Activated CD8-positive, alpha-beta T cell treated with anti-CD3 and anti-CD28 coated beads for 36 hours (primary cell): ENCODE measurements at places on chromosomes 16 and 17. TPM values are rescaled to one million over a fixed set of nuclear protein-coding genes. Genes with fewer than 3 reads are reported as not detected.

DNA sequence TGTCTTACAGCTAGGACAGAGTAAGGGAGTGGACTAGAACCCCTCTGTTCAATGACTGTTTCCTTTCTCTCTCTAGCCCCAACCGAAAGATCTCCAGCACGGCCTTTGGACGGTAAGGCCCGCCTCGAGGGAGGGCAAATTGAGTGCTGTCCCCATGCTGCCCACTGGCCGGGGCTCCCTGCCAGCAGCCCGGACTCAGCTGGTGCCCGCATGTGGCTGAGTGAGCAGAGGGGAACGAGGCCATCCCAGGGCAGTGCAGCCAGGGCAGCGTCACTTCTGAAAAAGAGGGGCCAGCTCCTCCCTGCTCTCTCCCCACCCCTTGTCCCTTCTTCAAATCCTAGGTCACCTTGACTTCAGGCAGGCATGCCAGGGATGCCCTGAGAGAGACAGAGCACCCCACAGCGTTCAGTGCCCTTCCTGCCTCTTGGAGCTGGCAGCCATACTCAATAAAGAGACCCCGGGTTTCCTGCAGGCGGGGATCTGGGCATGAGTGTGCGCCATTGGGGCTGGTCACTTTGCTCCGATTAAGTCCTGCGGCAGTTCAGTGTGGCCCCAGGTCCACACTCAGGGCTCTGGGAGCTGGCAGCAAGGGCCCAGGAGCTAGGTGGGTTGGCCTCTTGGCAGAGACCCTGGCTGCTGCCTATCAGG lies 130.9 kb downstream of the RAB11FIP4 start:
- H3K4me3 ChIP-seq, result no peak overlapping the region
- no peaks in the 10 kb centered on the region for H3K27me3 ChIP-seq
- peak overlapping the region; percentile 20 for H3K27ac ChIP-seq
- peaks cover 4% of the 10 kb centered on the region for H3K4me1 ChIP-seq
- peaks cover 24% of the 10 kb centered on the region for H3K36me3 ChIP-seq
- no peak for DNase-seq

DNA sequence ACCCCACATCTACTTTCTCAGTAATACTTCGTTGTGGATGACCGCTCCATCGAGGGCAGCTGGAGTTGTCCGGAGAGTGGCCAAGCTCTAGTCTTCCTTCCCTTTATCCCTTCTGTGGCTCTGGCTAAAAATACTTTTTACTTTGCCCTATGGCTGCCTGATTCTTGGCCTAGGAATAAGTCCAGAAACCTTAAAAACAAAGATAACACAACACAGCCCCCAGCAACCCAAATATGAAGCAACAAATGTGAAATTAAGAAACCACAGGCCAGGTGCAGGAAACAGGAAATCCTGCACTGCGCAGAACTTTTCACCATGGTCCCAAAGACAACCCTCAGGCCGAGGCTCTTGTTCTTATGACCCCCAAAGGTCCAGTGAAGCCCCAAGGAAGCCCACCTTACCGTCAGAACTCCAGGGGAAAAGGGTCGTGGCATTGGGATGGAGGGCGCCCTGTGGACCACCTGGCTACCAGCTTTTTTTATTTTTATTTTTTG lies 26.0 kb downstream of the TK2 start:
- H3K4me3 ChIP-seq, result peak overlapping the region; percentile 53
- H3K4me1 ChIP-seq, result peaks cover 62% of the 10 kb centered on the region
- no peaks in the 10 kb centered on the region for H3K36me3 ChIP-seq
- peak overlapping the region; percentile 88 for H3K27ac ChIP-seq

DNA sequence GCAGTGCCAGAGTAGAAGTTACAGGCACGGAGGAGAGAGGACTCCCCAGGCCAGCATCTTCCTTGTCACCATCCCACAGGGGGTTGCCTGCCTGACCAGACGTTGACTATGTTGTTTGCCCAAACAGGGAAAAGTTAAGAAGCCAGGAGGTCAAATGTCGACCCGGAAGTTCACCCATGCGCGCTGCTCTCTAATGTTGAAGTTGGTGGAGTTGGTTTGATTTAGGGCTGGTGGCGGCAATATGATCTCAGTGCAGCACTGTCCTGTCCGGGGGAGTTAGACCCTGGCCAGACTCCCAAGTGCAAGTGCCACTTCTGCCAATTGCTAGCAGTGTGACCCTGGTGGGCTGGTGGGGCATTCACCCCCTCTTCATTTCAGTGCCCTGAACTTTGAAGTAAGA lies 30.4 kb downstream of the RGS9 start:
- peaks cover 21% of the 10 kb centered on the region for H3K4me1 ChIP-seq
- H3K27ac ChIP-seq, result no peak overlapping the region
- H3K36me3 ChIP-seq, result no peaks in the 10 kb centered on the region

Gene GUCY2D
- total RNA-seq, result not detected

Gene KRTAP3-2
- total RNA-seq, result not detected
